Fibroblast of pulmonary artery (primary cell): ENCODE measurements at places on chromosomes 1 and 21.

- peak; percentile 13 for DNase-seq
These were observed 1628.9 kb upstream of the PRMT6 start for GRCh38 chr1:105427543-105427942.

DNA sequence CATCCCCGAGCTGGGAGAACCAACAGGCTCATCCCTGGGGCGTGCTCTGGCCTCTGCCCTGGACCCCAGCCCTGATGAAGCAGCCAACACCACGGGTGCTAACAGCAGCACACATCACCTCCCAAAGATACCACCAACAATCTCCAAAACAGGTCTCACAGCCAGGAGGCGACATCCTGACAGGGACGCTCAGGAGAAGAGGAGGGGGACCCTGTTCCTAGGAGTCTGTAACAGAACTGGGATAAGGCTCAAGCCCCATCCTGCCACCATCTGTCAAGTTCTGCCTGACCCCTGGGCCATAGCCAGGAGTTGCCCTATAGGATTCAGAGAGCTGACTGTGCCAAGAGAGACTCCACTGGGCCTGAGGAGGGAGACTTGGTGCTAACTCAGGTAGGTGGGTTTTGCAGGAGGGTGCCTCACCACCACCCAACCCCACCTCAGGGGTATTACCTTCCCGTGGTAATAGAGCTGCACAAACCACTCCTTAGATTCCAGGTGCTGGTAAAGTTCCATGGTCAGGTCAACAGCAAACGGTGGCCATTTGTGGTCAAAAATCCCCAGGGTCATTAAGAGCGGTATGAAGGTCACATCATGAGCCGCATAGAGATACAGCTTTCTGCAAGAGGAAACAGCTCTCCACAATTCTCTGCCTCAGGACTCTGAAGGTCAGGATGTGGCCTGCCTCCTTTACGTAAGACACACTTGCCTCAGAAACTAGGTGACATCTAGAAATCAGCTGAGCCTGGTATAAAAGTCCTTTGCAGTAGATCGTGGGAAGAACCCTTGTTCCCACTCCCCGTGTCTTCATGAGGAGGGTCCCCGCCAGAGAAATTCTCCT, 22.3 kb downstream of the ACP6 start:
- DNase-seq = no peak

- DNase-seq = peak; percentile 98
These were observed 6.8 kb upstream of the IL24 start for GRCh38 chr1:206890125-206891060.

DNA sequence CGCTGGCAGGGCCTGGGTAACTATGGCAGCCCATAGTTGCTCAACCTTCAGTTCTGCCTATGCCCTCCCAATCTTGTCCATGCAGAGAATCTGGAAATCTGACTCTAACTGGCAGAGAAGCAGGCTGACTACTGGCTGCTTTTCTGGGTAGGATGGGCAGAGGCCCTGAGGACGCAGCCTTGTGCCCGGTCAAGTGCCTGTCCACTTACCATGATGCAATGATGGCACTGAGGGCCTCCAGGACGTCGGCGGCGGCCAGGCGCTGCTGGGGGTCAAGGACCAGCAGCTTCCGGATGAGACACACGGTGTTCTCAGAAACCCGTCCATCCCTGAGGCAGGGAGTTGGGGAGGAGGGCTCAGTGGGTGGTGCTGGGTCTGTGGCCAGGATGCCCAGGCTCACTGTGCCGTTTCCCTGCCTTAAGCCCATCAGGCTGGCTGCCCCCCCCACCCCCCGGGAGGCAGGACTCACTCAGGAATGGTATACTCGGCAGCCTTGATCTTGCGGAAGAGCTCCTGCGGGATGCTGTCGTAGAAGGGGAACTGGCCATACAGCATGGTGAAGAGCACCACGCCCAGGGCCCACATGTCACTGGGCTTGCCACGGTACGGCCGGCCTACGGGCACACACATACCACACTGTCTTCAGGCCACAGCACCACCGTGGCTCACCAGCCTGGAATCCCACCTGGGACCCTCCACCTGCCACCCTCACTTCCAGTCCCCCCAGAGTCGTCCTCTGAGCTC, 20.4 kb upstream of the EVA1B start:
- DNase-seq = no peak

GRCh38 chr1:156858959-156859522, at the start of gene INSRR:
Gene INSRR (minus strand): TSS chr1:156859117. CDS start chr1:156858621, 496 bp downstream.
- DNase-seq = no peak

DNA sequence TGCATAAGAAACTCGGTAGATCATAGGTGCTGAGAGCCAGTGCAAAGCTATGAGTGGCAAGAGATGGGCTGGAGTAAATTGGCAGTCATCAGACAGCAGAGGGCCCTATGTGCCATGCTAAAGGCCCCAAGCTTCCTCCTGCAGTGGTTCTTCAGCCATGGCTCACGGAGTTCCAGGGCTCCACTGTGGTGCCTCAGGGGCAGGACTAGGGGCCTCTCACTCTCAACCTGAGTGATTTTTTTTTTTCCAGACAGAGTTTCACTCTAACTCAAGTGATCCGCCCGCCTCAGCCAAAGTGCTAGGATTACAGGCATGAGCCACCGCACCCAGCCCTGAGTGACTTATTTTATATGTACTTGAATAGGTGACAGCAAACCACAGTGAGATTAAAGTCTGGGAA, 10.4 kb upstream of the GJA8 start:
- DNase-seq = peak; percentile 16

GRCh38 chr1:99727575-99728185, 38.8 kb downstream of the FRRS1 start:
- DNase-seq = peak; percentile 80

DNA sequence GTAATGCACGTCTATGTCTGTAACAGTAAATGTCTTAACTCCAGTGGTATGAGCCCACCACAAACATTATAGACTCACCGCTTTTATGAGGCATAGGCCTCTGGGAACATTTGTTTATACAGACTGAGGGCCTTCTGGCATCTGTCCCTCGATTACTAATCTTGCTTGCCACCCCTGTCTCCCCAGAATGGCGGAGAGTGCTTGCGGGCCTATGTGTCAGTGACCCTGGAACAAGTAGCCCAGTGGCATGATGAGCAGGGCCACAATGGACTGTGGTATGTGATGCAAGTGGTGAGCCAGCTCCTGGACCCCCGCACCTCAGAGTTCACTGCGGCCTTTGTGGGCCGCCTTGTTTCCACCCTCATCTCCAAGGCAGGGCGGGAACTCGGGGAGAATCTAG, 18.3 kb upstream of the SHISA4 start:
- no peak for DNase-seq

DNA sequence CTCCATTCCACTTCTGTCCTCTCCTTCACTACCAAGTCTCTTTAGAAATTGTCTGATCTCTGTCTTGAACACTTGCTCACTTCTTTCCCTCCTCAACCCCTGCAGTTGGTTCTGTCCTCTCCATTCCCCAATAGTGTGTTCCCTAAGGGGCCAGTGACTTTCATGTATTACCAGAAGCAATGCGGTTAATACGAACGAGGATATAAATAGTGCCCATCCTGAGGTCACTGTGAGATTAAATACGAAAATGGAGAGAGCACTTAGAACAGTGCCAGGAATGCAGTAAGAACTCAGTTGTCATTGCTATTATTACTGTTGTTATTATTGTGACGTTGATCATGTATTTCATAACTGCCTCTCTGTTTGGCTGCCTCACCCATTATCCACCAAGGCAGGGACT, 53.0 kb upstream of the ARTN start:
- DNase-seq = no peak

- peak; percentile 68 for DNase-seq
These were observed 28.4 kb upstream of the CEP350 start for GRCh38 chr1:179925922-179926849.
